CD8-positive, alpha-beta memory T cell (primary cell): ENCODE measurements at places on chromosomes 1 and 21.

GRCh38 chr1:201171063-201172036 lies 17.1 kb upstream of the TMEM9 start:
- peak; percentile 25 for DNase-seq

DNA sequence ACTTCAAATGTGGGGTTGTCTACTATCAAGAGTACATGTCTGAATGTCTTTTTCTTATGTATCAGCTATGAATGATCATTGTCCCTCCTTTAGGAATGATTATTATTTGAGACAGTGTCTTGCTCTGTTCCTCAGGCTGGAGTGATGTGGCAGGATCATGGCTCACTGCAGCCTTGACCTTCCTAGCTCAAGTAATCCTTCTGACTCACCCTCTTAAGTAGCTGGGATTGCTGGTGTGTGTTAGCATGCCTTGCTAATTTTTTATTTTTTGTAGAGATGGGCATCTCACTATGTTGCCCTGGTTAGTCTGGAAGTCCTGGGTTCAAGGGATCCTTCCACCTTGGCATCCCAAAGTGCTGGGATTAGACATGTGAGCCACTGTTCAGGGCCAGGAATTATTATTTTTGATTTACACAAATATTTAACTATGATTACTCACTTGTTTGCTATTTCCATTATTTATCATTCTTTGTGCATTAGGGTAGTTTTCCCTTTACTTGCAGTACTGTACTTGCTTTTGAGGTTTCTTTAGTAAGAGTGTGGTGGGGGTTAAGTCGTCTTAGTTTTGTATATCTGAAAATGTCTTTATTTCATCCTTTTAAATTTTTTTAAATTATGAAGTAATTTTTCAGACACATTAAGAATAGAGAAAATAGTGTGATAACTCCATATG lies 12.8 kb downstream of the S100A7 start:
- no peak for DNase-seq

DNA sequence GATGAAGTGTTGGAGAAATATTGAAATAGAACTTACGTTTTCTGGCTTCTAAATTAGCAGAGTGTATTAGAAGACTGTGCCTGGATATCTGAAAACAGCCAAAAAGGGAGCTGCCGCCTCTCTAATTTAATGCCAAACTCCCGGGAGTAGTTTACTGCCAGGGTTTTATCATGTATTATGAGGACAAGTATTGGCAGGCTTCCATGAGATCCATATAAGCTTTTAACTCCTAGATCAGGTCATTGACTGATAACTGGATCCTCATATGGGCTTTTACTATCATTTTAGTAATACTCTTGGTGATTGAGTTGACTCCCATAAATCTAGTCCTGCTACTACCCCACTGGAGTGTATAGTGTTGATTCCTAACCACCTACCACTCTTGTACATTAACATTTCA lies 178.4 kb upstream of the CXADR start:
- no peak for DNase-seq

DNA sequence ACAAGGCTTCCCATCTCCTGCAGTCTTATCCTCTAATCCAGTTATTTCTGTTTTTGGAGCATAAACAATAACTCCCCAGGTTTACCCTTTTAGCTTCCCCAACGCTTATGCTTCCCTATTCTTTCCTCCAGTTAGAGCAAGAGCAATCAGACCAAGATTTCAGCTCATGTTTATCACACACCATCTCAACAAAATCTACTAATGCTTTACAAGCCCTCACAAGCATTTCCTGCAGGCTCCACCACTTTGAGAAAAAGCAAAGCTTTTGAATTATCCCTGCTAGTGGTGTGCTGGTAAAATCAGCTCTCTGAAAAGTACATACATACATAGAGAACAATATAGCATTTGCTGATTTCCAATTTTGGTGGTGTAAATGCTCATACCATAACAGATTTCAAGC lies 92.9 kb downstream of the EDEM3 start:
- no peak for DNase-seq
